NCI-H2081 treated with DMSO at 0.1 percent for 48 hours (cell line): ENCODE measurements at places on chromosomes 12 and 14.

- peak; percentile 42 for DNase-seq
Measured at GRCh38 chr14:29773990-29774389, 153.7 kb downstream of the PRKD1 start.

GRCh38 chr12:128077917-128078298, 189.1 kb upstream of the TMEM132C start:
- DNase-seq = no peak

DNA sequence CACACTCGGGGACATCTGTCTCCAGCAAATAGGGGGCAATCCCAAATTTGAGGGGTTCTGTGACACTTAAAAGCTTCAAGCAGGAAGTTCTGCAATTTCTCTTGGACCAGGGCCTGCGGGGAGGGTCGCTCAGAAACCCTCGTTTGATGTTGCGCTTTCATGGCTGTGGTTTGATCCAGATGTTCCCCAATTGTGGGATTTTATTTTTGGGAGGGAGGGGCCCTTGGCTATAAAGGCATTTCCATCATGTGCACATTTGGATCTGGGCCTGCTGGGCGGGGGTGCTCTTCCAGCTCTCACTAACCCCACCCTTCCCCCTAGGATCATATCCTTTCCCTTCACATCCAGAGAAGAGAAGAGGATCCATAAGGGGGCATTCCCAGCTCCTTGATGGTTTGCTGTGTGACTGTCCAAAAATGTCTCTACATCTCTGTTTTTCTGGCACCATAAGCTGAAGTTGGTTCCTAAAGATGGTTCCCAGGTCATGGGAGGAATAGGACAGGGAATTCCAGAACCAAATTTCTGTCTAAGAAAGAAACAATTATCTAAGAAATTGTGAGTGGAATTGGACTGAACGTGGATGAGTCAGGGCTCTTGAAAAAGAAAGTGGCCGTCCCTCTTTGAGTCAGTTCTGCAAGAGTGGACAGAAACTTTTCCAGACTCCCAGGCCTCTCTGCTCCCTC, 47.2 kb downstream of the SMUG1 start:
- DNase-seq = no peak

- DNase-seq = peak; percentile 44
Measured at GRCh38 chr14:100645196-100645981, 58.2 kb upstream of the BEGAIN start.

DNA sequence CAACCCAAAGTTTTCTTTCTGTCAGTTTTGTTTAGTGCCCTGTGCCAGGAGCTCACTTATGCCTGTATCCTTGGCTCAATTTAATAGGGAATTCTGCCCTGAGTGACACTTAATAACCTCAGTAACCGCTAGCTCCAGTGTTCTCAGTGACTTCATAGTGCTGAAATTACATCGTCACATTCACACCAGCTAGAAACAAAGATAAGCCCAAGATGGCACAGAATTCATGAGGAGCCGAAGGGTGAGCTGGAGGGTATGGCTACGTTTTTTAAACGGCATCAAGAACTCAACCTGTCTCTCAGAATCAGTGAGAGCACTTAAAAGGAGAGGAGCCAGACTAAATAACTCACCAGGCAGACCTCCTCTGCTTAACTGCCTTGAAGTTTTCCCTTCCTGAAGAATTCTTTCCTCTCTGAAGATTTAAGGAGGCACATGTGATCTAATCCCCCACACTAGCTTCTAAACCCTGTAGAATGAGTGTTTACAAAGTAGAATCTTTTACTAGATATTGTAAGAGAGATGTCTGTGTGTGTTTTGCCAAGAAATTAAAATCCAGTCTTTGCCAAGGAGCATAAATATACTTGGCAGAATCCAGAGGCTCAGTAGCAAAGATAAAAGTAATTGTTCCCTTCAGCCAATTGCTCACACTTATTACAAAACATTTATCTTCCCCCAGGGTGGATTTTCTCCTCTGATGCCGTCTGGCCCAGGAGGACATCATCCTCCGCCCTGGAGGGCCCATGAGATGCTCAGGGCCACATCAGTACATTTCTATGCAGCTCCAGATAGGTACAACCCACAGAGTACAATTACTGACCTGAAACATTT, 37.3 kb downstream of the PTGER2 start:
- DNase-seq = no peak

GRCh38 chr12:107522692-107523477, 162.7 kb upstream of the PWP1 start:
- no peak for DNase-seq
